ENCODE measurements at places on chromosomes 12 and 14.

GRCh38 chr12:33180918-33181317 lies 258.7 kb downstream of the SYT10 start:
- no peak for DNase-seq

GRCh38 chr12:120797677-120798642 lies 72.3 kb downstream of the ACADS start:
- no peak for DNase-seq

- no peak for DNase-seq
Observed at GRCh38 chr14:68522510-68523325, 270.1 kb downstream of the ZFP36L1 start.

- DNase-seq = no peak
Observed at GRCh38 chr12:130770413-130771028, 54.4 kb upstream of the RIMBP2 start.

DNA sequence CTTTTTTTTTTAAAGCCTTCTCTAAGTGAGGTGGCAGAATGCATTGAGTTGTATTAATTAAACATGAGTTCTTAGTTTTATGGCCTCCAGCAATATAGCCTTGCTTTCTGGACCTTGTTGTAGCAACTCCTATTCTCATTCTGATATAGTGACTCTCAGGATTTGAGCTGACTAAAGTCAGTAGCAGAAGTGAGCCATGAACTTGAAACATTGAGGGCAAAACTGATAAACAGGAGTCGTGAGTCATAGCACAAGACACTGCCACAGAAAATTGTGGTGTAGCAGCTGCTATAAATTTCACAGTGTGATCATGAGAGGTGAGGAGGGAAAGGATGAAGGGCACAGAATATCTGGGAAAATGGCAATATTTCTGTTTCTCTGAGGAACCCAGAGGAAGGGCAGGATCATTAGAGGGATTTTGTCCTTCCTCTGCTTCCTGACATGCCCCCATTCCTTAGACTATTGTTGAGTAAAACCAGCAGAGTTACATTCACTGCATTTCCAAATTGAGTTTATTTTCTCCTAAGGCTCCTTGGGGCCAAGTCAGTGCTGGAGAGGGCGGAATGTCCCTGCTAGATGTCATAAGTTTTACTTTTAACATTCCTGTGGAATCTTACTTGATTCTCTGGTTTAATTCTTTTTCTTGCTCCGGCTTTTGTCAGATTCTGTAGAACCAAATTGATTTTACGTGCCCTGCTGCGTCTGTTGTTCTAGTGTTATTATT lies 7.5 kb downstream of the KLRG1 start:
- no peak for DNase-seq

DNA sequence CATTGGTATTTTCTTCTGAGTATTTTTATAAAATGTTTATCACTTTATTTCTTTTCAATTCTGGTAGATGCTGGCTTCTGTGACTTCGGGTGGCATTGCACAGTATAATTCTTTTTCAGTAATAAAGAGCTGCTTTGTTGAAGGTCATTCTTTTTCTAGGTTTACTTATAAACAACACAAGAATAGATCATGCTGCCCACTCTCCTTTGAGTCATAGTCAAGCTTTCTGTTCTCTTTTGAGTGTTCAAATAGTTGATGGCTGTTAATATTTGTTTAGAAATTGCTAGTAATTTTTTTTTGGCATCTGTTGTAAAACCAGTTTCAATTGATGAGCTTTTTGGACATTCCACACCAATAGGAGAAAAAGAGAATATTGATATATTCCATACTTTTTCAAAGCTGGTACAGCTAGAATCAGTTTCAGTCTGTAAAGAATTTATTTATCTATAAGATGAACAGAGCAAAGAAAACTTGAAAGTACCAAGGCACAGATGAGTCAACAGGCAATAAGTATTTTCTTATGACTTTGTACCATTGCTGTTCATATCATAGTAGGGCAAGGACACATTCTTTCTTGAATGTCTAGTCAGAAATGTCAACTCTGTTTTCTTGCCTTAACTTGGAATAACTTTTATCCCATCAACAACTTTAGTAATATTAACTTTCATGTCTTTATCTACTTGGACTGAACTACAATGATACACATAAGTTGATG lies 513.0 kb upstream of the SEL1L start:
- DNase-seq = no peak

- DNase-seq = no peak
Observed at GRCh38 chr12:28941248-28941647, 207.8 kb upstream of the FAR2 start.

DNA sequence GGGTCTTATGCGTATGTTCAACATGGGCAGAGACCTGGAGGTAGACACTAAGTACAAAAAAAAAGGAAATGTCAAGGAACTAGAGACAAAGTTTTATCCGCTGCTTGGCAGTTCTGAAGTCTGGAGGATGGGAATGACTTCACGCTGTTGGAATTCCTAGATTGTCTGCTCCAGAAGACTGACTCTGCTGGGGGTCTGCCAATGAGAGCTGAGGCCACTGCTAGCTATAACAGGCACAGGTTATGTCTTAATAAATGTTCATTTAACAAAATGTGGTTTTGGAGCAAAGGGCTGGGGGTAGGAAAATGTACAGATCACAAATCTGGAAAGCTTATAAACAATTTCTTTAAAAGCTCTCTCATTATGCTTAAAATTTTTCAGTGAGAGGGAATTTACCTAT lies 5.9 kb downstream of the RNASE8 start:
- no peak for DNase-seq

GRCh38 chr12:19150273-19150900 lies 20.9 kb downstream of the PLEKHA5 start:
- DNase-seq = no peak

GRCh38 chr12:111753144-111753881 lies 13.4 kb upstream of the ALDH2 start:
- DNase-seq = no peak

- DNase-seq = no peak
Observed at GRCh38 chr14:24233538-24233866, 773 bp downstream of the GMPR2 start.

- no peak for DNase-seq
Observed at GRCh38 chr14:89910691-89911009, 43.9 kb downstream of the EFCAB11 start.

GRCh38 chr14:76930549-76930948 lies 98.0 kb downstream of the IRF2BPL start:
- no peak for DNase-seq

- no peak for DNase-seq
Observed at GRCh38 chr14:91385697-91386096, 31.9 kb downstream of the CCDC88C start.

- DNase-seq = no peak
Observed at GRCh38 chr14:104953097-104953496, 25.1 kb downstream of the AHNAK2 start.

DNA sequence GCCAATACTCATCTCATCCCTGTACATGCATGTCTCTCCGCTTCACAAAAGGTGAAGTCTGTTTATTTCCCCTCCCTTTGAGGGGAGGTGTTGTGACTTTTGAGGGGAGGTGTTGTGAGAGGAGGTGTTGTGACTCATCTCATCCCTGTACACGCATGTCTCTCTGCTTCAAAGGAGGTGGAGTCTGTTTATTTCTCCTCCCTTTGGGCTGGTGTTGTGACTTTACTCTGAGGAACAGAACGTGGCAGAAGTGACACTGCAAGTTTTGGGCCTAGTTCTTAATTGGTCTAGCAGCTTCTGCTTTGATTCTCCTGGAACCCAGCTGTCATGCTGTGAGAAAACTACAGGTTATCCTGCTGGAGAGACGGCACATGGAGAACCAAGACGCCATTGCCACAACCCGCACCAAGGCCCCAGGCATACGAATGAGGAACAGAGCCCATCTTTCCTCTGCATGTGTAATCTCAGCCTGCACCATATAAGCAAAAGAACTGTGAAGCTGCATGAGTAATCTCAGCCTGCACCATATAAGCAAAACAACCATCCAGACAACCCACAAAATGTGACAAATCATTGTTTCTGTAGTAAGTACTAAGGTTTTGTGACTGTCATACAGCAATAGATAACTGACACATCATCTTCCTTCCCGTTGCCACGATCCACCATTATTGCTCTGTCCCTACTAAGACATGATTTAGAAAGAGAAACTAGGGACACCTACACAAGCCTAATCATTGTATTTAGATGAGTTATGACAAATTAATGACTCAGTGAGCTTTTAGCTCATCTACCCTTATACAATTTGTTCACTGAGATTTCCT lies 30.0 kb downstream of the GALNT4 start:
- no peak for DNase-seq

DNA sequence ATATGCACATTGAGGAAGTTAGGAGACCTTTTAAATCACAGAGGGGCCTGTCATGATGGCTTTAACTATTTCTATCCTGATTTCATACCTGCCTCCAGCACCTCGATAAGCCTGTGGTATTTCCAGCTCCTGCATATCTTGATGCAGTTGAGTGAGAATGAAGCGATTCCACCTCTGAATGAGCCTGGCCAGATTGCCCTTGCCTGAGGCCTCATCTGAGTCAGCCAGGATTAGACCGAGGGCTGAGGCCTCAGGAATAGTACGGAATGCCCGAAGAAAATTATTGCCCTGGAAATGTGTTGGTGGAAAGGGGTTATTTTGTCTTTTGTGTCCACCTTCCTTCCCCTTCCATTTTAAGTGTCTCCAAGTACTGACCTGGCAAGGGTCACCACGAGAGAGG lies 8.4 kb upstream of the CNPY2 start:
- no peak for DNase-seq

DNA sequence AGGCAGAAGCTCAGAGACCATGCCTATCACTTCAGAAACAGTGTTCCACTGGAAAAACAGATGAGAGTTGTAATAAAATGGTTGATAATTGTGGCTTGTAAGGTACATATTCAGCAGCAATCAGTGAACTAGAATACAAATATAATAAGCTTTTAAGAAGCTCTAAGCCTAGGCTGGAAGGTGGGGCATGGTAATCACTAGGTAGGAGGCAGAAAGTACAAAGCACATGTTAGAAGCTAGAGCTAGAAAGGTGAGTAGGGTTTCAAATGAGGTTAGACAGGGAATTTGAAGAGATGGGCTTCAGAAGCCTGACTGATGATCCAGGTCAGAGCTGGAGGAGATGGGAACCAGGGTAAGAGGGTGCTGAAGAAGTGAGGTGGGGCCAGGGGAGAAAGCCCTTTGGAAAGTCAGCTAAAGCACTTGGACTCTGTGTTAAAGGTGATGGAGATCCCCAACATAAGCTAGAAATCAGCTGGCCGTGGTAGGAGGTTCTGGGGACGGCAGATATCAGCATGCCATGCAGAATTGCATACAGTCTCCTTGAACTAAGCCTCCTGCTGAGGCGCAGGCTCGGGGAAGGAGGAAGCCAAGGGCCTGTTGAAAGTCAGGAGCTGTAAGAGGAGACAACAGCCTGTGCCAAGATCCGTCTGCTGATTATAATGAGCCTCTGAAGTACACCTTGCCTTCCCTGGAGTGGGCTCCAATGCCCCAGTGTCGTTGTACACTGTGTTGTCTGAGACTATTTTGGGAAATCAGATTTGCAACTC lies 659.4 kb downstream of the BCL11B start:
- DNase-seq = peak; percentile 58

DNA sequence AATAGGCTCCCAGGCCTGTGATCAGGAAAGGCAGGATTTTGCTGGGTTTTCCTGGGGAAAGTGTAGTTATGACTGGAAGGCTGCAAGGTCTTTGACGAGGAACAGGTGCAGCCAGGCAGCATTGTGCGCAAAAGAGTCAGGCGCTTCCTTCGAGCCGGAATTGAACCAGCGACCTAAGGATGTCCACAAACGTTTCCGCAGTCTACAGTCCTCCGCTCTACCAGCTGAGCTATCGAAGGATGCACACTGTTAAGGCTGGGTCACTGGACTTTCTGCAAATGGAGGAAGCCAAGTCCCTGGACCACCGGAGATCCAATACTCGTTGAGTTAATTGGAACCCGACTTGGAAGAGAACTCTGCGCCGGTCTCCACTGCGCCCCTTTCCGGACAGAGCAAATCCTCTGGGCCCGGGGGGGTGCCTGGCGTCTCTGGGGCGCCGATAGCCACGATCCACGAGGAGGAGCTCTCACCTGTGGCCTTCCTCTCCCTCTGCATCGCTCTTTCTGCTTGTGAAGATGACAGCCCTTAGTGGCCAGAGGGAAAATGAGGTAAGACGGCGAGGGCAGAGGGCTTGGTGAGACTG lies 18.4 kb upstream of the OR6S1 start:
- DNase-seq = no peak

DNA sequence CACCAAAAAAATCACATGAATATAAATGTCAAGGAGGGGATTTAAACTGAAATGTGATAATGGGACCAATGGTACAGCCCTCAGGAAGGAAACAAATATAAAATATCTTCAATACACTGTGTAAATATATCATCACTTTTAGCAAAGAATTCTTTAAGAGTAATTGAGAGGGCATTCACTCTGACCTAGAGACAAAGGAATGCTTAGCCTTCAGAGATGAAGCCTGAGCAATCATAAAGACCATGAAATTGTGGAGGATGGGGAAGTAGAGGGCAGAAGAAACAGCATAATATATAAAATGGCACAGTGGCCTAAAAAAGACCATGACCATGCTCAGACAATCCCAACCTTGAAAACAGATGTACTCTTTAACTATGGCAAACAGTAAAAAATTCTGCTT lies 20.4 kb downstream of the YAF2 start:
- DNase-seq = no peak

- DNase-seq = no peak
Observed at GRCh38 chr12:121678716-121679300, 9.4 kb upstream of the MORN3 start.

- DNase-seq = no peak
Observed at GRCh38 chr12:946631-947030, 2.9 kb downstream of the RAD52 start.

DNA sequence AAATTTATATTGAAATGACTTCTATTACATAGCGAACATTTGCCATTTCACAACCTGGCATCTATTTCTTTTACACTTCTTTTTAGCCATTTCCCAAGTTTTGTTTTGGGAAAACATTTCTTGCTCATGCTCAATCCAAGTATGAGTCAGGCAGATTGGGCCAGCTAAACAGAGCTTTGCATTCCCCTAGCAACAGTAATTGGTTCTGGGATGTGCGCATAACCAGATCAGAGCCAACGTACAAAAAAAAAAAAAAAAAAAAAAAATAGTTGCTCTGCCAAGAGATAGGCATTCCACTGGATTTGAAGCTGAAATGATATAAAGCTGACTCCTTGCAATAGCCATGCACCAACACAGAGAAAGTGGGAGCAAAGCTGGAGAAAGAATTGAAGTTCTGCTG lies 37.5 kb downstream of the PLCZ1 start:
- DNase-seq = no peak

GRCh38 chr14:39267608-39268005 lies 33.9 kb downstream of the MIA2 start:
- no peak for DNase-seq

DNA sequence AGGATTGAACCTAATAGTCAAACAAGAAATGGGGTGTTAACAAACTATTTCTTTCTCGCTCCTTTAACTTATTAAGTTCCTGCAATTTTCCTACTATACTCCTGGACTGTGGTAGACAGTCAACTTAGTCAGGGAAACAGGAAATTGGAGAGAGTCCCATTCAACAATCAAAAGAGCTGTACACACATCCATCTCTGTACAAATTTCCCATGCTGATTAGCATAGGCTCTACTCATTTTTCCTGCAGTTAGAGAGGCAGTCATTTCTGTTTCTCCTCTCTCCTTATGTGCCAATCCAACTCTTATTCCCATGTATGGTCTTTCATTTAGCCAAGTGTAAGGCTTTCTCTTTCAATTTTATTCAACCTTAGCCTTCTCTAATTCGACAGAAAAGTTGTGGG lies 1168.5 kb upstream of the FLRT2 start:
- DNase-seq = no peak

GRCh38 chr12:4145990-4146859 lies 127.3 kb upstream of the CCND2 start:
- DNase-seq = no peak
